ENCODE measurements at places on chromosomes 16 and 17.

DNA sequence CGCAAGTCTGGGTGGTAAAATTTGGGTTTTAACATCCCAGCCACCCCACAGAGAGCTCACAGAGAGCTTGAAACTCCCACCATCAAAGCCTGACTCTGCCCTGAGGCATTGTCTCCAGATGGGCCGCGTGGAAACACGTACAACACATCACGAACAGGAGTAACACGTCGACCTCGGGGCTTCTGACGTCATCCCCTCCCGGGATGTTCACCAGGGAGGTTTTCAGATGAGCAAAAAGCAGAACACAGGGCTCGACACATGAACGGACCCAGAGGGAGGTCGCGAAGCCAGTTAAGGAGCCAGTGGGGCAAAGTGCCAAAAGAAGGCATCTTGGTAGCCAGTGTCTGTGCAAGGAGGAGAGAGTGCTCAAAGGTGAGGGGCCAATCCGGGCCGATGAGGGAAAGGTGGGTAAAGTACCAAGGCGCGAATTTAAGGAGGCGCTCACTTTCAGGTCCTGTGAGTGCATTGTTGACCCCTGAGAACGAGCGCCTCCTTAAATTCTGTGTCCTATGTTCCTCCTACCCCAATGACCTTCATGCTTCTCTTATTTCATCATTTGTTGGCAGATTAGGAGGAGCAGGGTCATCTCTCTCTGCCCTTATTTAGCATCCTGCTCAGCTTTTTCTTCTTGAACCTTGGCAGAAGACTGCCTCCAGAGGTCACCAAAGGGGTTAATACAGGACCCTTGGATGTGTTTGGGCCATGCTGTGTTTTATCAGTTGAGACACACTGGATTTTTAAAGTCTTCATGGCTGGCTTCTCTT, 5.6 kb downstream of the RCVRN start:
- DNase-seq: no peak

- peak; percentile 11 for DNase-seq
These were observed 15.4 kb upstream of the ZNF287 start for GRCh38 chr17:16584273-16584995.

GRCh38 chr17:82973456-82974135, 105.8 kb upstream of the METRNL start:
- DNase-seq: no peak

DNA sequence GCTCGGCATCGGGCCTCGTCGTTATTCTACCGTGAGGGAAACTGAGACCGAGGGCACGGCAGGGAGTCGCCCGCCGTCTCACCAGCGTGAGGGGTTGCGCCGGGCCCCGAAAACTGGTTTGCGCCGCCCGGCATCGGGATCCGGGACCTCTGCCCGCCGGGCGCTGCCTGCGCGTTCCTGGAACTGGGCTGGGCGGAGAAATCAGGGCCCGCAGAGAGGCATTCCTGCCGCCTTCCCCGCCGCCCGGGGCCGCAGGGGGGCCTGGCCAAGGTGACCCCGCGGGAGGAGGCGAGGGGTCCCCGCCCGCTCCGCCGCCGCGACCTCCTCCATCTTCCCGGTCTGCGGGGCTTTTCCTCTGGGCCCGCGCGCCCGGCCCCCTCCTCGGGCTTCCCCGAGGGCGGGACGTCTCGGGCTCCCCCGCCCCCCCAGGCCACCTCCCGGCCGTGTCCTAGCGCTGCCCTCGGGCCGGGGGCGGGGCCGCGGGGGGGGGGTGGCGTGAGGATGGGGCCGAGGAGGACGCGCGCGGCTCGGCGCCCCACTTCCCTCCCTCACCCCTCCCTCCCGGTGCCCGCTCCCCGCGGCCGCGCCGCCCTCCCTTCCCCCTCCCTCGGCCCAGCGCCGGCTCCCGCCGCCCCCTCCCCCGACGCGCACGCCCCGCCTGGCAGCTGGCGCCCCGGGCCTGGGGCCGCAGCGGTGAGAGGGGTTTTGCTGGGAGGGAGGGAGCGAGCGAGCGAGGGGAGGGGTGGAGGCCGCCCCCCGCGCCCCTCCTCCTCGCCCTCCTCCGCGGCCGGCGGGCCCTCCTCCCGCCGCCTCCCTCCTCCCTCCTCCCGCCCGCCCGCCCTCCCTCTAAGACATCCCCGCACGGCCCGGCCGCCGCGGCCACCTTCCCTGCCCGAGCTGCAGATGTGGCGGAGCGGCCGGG, at the start of gene GLIS2:
Gene GLIS2 (plus strand): TSS at position 882 of the 922 bp plus-strand sequence. CDS start 16,214 bp downstream, outside the sequence.
- peak; percentile 73 for DNase-seq

GRCh38 chr17:50614471-50615051, 20.1 kb upstream of the ABCC3 start:
- DNase-seq: no peak

- DNase-seq: no peak
These were observed 35.5 kb upstream of the NOL11 start for GRCh38 chr17:67682196-67682595.

- no peak for DNase-seq
These were observed 64.5 kb upstream of the HSBP1 start for GRCh38 chr16:83743241-83743640.

DNA sequence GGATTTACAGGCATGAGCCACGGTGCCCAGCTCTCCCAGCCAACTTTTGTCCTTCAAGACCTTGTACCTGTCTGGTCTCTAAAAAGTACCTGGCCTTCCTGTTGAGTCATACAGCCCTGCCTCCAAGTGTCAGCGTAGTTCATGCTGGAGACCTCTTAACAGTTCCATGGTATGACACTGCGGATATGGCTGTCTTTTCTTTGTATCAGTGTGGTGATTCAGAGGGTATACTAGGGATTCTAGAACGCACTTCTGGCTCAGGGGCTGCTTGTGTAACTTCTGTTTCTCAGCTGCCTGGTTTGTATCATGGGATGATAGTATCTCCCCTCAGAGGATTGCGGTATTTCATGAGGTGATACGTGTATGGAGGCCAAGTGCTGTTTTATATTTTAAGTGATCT, 2.0 kb upstream of the TMEM11 start:
- DNase-seq: no peak

DNA sequence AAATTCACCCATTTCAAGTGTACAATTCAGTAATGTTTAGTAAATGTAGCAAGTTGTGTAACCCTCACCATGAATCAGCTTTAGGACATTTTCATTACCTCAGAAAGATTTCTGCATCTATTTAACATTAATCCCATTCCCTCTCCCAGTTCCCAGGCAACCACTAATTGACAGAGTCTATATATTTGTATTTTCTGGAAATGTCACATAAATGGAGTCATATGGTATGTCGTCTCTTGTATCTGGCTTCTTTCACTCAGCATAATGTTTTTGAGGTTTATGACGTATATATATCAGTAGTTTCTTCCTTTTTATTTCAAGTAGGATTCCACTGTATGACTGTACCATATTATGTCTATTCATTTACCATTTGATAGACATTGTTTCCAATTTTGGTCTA, 199.8 kb downstream of the CYB561 start:
- no peak for DNase-seq

DNA sequence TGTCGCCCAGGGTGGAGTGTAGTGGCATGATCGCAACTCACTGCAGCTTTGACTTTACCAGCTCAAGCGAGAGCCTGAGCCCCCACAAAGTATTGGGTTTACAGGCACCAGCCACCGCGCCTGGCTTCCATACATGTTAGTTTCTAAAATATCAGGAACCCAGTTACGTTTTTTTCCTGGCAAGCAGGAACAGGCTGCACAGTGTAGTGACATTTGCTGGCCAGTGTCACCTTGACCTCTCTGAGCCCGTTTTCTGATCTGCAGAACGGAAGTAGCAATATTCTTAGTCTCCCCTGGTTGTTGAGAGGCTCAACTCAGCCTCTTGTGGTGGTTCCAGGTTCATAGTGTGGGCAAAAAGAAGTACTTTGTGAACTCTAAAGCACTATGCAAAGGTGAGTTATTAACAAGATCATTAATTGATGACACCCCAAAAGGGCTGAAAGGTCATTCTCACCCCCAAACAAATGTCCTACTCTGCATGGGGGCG, 15.6 kb downstream of the IGF2BP1 start:
- no peak for DNase-seq

DNA sequence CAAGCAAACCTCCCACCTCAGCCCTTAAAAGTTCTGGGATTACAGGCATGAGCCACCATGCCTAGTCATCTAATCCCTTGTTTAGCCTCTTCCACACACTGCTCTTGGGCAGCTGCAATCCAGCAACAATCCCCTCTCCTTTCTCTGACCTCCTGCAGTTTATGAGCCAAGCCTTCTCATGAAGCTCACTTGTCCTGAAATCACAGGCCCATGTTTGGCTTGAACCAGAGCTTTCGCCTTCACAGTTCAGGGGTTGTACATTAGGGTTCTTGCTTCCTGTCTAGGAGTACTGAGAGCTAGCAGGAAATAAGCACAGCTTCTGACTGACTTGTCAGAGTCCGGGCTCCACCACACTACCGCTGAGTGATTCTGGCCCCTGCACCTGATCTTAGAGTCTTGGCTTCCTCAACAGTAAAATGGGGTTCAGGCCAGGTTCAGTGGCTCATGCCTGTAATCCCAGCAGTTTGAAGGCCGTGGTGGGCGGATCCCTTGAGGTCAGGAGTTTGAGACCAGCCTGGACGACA, 16.3 kb downstream of the ERAL1 start:
- DNase-seq: no peak

DNA sequence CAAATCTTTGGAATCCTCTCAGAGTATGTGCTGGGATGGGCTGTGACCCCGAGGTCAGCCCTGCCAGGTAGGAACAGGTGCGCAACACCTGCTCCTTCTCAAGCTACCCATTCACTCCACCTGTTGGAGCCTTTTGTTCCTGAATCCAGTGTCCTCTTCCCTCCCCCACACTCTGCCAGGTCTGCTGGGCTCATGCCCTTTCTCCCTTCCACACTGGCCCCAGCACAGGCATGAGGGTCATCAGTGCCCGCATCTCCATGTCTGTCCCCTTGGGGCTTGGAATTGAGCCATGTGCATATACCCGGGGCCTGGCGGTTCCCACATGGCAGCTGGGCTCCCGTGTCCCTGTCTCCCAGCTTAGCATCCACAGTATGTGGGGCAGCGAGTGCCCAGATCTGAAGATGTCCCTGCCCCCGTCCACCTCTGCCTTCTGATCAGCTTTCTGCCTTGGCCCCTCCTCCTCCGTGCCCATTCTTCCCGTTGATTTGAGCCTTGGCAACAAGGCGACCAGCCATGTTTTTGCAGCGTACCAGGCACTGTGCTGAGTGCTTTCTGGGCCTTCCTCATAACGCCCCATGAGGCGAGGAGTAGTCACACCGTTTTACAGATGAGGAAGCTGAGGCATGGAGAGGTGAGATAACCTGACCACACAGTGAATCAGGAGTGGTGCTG, 102.2 kb downstream of the RAP1GAP2 start:
- no peak for DNase-seq

GRCh38 chr16:84726669-84727467, 27.1 kb downstream of the USP10 start:
- no peak for DNase-seq

DNA sequence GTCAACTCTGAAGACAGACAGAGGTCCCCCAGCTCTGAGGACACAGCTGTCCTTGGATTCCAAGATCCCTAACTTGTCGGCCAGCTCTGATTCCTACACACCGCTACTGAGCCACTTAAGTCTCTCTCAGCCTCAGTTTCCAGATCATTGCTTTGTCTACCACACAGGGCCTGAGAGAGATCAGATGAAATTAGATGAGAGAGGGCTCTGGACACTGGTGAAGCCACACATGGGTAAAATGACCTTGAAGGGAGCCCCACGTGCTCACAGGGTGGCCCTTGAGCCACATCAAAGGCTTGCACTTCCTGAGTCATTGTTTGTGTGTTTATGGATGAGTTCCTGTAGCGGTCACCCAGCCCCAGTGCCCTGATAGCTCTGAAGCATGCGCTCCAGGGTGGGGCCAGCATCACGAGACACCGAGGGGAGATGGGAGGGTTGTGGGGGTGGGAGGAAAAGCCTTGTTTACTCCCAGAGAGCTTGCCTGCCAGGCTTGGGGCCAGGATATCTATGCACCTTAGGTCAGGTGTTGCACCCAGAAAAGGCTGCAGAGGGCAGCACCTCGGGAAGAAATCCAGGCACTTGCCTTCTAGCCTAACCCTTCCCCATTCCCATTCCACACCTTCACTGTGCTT, 32.7 kb upstream of the SLC6A2 start:
- no peak for DNase-seq

- DNase-seq: no peak
These were observed 56.1 kb downstream of the IRF8 start for GRCh38 chr16:85954927-85955519.

DNA sequence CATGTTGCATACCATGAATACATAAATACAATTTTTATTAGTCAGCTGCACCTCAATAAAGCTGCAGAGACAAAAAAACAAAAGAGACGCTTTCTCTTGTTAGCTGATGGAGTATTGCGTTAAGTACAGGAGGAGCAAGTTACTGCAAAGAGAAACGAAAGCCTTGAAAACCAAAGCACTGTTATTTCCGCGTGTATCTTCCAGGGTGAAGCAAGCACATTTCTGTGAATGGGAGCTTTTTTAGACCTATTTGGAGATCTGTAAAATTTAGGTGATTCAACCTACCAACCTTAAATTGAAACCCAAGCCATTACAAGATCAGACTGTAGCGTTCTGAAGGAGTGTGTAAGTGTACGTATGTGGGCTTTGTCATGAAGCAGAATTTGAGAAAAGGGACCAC, 390.4 kb downstream of the SOX9 start:
- DNase-seq: no peak

- DNase-seq: peak; percentile 62
These were observed 7.8 kb downstream of the NACA2 start for GRCh38 chr17:61583242-61583641.

DNA sequence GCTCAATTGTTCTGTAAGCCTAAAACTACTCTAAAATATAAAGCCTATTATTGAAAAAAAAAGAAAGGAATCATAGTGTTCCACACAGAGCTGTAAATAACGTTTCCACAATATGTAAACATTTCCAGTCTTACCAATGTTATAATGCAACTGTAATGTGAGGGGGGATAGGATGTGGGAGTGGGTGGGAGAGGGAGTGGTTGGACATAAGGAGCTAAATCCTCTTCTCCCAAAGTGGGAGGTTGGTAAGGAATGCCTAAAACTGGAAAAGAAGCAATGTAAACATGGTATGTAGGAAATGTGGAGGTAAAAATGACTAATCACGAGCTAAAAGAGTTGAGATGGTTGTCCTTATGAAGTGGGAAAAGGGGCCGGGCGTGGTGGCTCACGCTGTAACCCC, 17.6 kb upstream of the SBK1 start:
- DNase-seq: no peak

GRCh38 chr16:51971184-51971583, 575.8 kb downstream of the TOX3 start:
- DNase-seq: no peak

- peak; percentile 13 for DNase-seq
These were observed 46.1 kb downstream of the PRMT7 start for GRCh38 chr16:68356919-68357286.
